Activated CD4-positive, alpha-beta memory T cell treated with anti-CD3 and anti-CD28 coated beads, Interleukin-2, amount 10 ng/mL, durations not matched to agents 7 days and 5 days (primary cell): ENCODE measurements at places on chromosomes 6 and 20. TPM values are rescaled to one million over a fixed set of nuclear protein-coding genes. Genes with fewer than 3 reads are reported as not detected.

GRCh38 chr6:148989585-148989984 is 242.8 kb downstream of the UST start:
- no peak overlapping the region for H3K4me3 ChIP-seq
- no peaks in the 10 kb centered on the region for H3K4me1 ChIP-seq
- H3K36me3 ChIP-seq, result no peaks in the 10 kb centered on the region
- DNase-seq, result no peak
- H3K27ac ChIP-seq, result no peak overlapping the region

DNA sequence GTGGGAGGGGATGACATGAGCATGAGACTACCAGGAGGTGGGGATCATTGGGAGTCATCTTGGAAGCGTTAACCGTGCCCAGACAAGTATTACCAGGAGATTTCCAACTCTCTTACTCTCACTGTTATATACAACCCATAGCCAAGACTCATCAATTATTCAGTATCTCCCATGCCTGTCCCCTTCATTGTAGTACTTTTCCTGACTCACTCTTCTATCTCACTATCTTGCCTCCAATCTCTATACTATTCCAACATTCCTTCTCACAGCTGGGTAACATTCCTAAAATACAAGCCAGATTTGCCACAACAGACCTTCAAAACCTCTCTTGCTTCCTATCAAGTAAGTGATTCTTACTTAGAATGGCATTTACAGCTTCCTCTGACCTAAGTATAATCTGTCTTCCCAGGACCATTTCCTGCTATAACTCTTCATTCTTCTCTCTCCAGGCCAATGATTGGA is 226.3 kb upstream of the SMLR1 start:
- peaks cover 5% of the 10 kb centered on the region for H3K36me3 ChIP-seq
- H3K27me3 ChIP-seq, result no peaks in the 10 kb centered on the region
- H3K27ac ChIP-seq, result no peak overlapping the region
- H3K4me1 ChIP-seq, result peaks cover 17% of the 10 kb centered on the region

DNA sequence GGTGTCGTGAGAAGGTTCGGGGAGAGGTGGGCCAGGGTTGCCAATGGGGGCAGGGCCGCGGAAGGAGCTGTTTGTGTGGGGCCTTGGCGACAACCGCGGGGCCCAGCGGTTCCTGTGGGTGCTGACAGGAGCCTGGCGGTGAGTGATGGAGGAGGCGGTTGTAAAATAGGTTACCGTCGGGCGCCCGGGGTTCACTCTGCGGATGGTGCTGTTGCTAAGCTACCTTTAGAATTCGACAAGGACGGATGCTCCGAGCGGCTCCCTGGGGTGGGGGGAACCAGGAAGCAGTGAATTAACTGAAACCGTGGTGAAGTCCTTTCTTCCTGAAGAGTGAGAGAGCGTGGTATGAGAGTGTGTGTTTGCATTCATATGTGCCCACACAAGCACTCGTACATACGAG is 61.7 kb downstream of the CDH22 start:
- DNase-seq, result no peak
- H3K27ac ChIP-seq, result no peak overlapping the region
- H3K4me1 ChIP-seq, result peaks cover 7% of the 10 kb centered on the region
- peaks cover 57% of the 10 kb centered on the region for H3K27me3 ChIP-seq
- no peak overlapping the region for H3K4me3 ChIP-seq
- no peaks in the 10 kb centered on the region for H3K36me3 ChIP-seq

- no peak overlapping the region for H3K4me3 ChIP-seq
- no peaks in the 10 kb centered on the region for H3K4me1 ChIP-seq
- no peak for DNase-seq
- no peaks in the 10 kb centered on the region for H3K36me3 ChIP-seq
These were observed 109.7 kb upstream of the GMDS start for GRCh38 chr6:2355150-2355549.

GRCh38 chr6:7425808-7426190 is 36.2 kb downstream of the RIOK1 start:
- no peaks in the 10 kb centered on the region for H3K36me3 ChIP-seq
- H3K27ac ChIP-seq, result no peak overlapping the region

GRCh38 chr20:46804126-46804525 is 90.5 kb upstream of the EYA2 start:
- H3K4me3 ChIP-seq, result no peak overlapping the region
- H3K27ac ChIP-seq, result no peak overlapping the region
- H3K27me3 ChIP-seq, result peaks cover 24% of the 10 kb centered on the region
- no peak for DNase-seq
- H3K4me1 ChIP-seq, result no peaks in the 10 kb centered on the region
- no peaks in the 10 kb centered on the region for H3K36me3 ChIP-seq

DNA sequence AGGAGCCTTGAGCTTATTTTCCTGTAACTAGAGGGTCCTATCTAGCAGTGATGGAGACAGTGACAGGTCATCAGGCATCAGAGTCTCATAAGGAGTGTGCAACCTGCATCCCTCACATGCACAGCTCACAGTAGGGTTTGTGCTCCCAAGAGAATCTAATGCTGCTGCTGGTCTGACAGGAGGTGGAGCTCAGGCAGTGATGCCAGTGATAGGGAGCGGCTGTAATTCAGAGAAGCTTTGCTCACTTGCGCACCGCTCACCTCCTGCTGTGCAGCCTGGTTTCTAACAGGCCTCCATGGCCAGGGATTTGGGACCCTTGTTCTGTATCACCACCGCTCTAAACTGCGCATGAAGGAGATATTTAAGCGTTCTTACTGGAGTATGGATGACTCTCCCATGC is 5.3 kb downstream of the KIF25 start:
- H3K27ac ChIP-seq, result no peak overlapping the region
- no peaks in the 10 kb centered on the region for H3K27me3 ChIP-seq
- no peak for DNase-seq
- H3K4me1 ChIP-seq, result peaks cover 9% of the 10 kb centered on the region
- no peak overlapping the region for H3K4me3 ChIP-seq
- no peaks in the 10 kb centered on the region for H3K36me3 ChIP-seq

DNA sequence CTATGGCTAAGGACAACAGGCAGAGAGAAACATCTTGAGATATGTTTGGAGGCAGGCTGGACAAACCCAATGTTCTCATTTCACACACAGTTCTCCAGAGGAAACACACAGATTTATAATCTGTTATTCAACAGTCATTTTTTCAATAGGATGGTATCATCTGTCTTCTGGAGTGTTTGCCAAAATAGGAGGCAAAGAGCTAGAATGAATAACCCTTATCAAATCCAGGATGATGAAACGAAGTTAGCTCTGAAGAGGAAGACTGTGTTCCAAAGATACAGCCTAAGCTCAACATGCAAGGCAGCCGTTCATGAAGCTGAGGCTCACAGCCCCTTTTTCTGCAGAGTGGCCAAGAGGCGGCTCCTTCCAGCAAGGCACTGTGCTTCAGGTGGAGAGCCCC is 70.8 kb downstream of the PPP1R3G start:
- no peak overlapping the region for H3K27ac ChIP-seq
- no peaks in the 10 kb centered on the region for H3K27me3 ChIP-seq
- H3K4me3 ChIP-seq, result no peak overlapping the region
- no peaks in the 10 kb centered on the region for H3K36me3 ChIP-seq
- DNase-seq, result no peak
- H3K4me1 ChIP-seq, result peaks cover 3% of the 10 kb centered on the region

DNA sequence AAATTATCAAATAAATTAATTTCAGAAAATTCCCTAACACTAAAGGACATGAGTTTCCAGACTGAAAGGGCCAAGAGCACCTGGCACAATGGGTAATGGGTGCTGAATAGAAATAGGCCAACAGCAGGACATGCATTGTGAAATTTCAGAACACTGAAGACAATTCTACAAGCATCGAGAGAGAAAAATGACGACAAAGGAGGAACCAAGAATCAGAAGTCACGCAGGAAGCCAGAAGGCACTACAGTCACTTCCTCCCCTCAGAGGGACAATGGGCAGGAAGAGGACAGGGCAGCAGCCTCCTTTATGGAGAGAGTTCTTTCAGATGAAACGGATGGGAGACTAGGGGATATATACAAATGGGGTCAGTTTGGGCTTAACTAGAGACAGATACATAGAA is 29.6 kb downstream of the PCNA start:
- H3K27ac ChIP-seq, result peak overlapping the region; percentile 67
- no peaks in the 10 kb centered on the region for H3K27me3 ChIP-seq
- peaks cover 12% of the 10 kb centered on the region for H3K36me3 ChIP-seq
- H3K4me1 ChIP-seq, result peaks cover 16% of the 10 kb centered on the region
- peak; percentile 27 for DNase-seq
- no peak overlapping the region for H3K4me3 ChIP-seq

GRCh38 chr6:134698228-134698627 is 251.7 kb downstream of the ALDH8A1 start:
- peaks cover 15% of the 10 kb centered on the region for H3K27me3 ChIP-seq
- DNase-seq, result no peak
- no peaks in the 10 kb centered on the region for H3K36me3 ChIP-seq
- no peak overlapping the region for H3K4me3 ChIP-seq

GRCh38 chr20:54416770-54417169 is 58.6 kb upstream of the DOK5 start:
- no peak overlapping the region for H3K27ac ChIP-seq
- H3K27me3 ChIP-seq, result no peaks in the 10 kb centered on the region
- no peaks in the 10 kb centered on the region for H3K4me1 ChIP-seq

- peak; percentile 49 for DNase-seq
- H3K4me3 ChIP-seq, result no peak overlapping the region
These were observed 3.8 kb upstream of the LPA start for GRCh38 chr6:160667639-160668481.

- H3K27me3 ChIP-seq, result peaks cover 8% of the 10 kb centered on the region
- peaks cover 6% of the 10 kb centered on the region for H3K4me1 ChIP-seq
- no peak overlapping the region for H3K4me3 ChIP-seq
- H3K36me3 ChIP-seq, result peaks cover 2% of the 10 kb centered on the region
- DNase-seq, result no peak
These were observed 18.2 kb upstream of the EDN1 start for GRCh38 chr6:12271997-12272396.

- no peak overlapping the region for H3K4me3 ChIP-seq
- DNase-seq, result no peak
- no peaks in the 10 kb centered on the region for H3K36me3 ChIP-seq
- H3K27ac ChIP-seq, result no peak overlapping the region
These were observed 37.6 kb upstream of the ANGPT4 start for GRCh38 chr20:953742-954141.

GRCh38 chr20:40990542-40991120 is 38.0 kb upstream of the TOP1 start:
- no peak overlapping the region for H3K4me3 ChIP-seq
- H3K27ac ChIP-seq, result peak overlapping the region; percentile 63
- peak; percentile 78 for DNase-seq
- no peaks in the 10 kb centered on the region for H3K27me3 ChIP-seq
- H3K4me1 ChIP-seq, result peaks cover 39% of the 10 kb centered on the region
- H3K36me3 ChIP-seq, result no peaks in the 10 kb centered on the region

GRCh38 chr6:119037264-119037663 is 41.2 kb downstream of the FAM184A start:
- H3K4me3 ChIP-seq, result no peak overlapping the region
- H3K36me3 ChIP-seq, result no peaks in the 10 kb centered on the region
- no peak for DNase-seq
- H3K27me3 ChIP-seq, result no peaks in the 10 kb centered on the region

- no peaks in the 10 kb centered on the region for H3K27me3 ChIP-seq
- H3K4me3 ChIP-seq, result no peak overlapping the region
- no peak overlapping the region for H3K27ac ChIP-seq
- DNase-seq, result no peak
- H3K4me1 ChIP-seq, result no peaks in the 10 kb centered on the region
These were observed 651.8 kb downstream of the QKI start for GRCh38 chr6:164066335-164066734.

DNA sequence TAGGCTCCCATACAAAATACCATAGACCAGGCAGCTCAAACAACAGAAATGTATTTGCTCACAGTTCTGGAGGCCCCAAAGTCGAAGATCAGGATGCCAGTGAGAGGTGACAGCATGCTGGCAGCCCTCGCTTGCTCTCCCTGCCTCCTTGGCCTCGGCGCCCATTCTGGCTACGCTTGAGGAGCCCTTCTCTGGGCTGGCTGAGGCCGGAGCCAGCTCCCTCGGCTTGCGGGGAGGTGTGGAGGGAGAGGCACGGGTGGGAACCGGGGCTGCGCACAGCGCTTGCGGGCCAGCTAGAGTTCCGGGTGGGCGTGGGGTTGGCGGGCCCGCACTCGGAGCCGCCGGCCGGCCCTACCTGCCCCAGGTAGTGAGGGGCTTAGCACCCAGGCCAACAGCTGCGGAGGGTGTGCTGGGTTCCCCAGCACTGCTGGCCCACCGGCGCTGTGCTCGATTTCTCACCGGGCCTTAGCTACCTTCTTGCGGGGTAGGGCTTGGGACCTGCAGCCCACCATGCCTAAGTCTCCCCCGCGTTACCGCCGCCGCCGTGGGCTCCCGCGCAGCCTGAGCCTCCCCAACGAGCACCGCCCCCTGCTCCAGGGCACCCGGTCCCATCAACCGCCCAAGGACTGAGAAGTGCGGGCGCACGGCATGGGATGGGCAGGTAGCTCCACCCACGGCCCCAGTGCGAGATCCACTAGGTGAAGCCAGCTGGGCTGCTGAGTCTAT is 32.6 kb upstream of the SERPINB9 start:
- H3K4me3 ChIP-seq, result no peak overlapping the region
- peaks cover 17% of the 10 kb centered on the region for H3K27me3 ChIP-seq
- peaks cover 48% of the 10 kb centered on the region for H3K4me1 ChIP-seq
- peak; percentile 15 for DNase-seq

GRCh38 chr6:107563694-107564588 is 74.0 kb downstream of the SOBP start:
- no peak overlapping the region for H3K4me3 ChIP-seq
- H3K27ac ChIP-seq, result no peak overlapping the region
- peaks cover 41% of the 10 kb centered on the region for H3K27me3 ChIP-seq
- H3K4me1 ChIP-seq, result no peaks in the 10 kb centered on the region
- no peaks in the 10 kb centered on the region for H3K36me3 ChIP-seq

DNA sequence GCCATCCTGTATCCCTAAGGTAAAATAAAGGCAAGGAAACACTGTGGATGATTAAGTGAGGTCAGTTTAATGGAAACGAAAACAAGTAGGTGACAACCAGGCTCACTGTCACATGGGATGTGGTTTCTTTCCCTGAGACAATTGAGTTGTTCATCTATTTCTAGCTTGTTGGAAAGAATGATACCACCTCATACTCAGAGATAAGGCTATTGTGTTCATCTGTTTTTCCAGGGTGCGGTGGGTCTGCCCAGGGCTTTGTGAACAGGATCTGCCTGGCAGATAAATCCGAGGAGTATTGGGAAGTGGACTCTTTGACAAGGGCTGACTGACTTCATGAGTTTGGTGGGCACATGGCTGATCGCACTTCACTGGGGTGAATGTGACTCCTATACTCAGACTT is 80.8 kb upstream of the TIAM2 start:
- H3K27me3 ChIP-seq, result no peaks in the 10 kb centered on the region
- H3K27ac ChIP-seq, result no peak overlapping the region
- peaks cover 3% of the 10 kb centered on the region for H3K4me1 ChIP-seq
- no peak for DNase-seq
- H3K4me3 ChIP-seq, result no peak overlapping the region
- no peaks in the 10 kb centered on the region for H3K36me3 ChIP-seq

DOK5 gene
- total RNA-seq, result not detected

TTK gene
- 35.9 TPM for total RNA-seq

RIPPLY2 gene
- not detected for total RNA-seq

TRIM31 gene
- not detected for total RNA-seq

PRICKLE4 gene
- not detected for total RNA-seq

RAMACL gene
- total RNA-seq, result not detected

NR2E1 gene
- total RNA-seq, result not detected

BFSP1 gene
- 3.2 TPM for total RNA-seq
